ENCODE measurements at places on chromosomes 16 and 17.

DNA sequence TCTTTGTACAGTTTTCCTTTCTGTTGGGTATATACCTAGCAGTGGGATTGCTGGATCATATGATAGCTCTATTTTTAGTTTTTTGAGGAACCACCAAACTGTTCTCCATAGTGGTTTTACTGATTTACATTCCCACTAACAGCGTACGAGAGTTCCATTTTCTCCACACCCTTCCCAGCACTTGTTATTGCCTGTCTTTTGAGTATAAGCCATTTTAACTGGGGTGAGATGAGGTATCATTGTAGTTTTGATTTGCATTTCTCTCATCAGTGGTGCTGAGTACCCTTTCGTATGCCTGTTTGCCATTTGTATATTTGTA is 887 bp upstream of the EVI2B start:
- DNase-seq = peak; percentile 48

DNA sequence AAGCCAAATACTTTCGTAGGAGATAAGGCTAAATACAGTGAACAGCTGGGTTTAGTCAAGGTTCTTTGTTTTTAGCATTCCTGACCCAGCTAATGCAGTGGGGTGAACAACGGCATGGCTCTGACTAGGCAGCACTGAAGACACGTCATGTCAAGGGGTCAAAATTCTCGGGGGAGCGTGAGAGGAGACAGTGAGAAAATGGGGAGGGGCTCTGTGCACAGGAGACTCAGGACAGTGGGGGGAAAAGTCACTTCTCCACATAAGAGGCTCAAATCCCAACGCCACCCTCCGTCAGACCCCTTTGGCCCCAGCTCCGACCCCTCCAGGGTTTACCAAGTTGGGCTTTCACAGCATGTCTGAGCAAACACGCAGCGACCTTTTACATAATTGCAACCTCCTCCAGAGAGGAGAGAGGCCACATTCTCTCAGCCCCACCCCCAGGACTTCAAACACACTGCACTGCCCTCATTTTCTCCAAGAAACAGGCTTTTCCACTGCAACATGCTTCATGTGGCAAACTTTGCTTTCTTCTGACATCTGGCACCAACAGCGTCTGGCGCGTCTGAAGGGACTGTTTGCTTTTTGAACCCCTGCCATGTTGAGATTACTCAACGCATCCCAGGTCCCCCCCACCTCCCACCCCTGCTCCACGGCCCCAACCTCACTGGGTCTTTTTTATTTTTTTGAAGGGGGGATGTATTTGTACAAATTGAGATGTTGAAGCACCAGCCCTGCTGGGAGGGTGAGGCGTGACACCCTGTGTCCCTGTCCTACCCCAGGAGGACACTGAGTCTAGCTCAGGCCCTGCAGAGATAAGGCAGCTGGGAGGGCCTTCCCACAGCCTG is 30.0 kb downstream of the AXIN2 start:
- no peak for DNase-seq

GRCh38 chr17:14198575-14198974 is 38.1 kb downstream of the CDRT15 start:
- DNase-seq = no peak

GRCh38 chr16:82755570-82756282 is 129.0 kb downstream of the CDH13 start:
- DNase-seq = no peak

DNA sequence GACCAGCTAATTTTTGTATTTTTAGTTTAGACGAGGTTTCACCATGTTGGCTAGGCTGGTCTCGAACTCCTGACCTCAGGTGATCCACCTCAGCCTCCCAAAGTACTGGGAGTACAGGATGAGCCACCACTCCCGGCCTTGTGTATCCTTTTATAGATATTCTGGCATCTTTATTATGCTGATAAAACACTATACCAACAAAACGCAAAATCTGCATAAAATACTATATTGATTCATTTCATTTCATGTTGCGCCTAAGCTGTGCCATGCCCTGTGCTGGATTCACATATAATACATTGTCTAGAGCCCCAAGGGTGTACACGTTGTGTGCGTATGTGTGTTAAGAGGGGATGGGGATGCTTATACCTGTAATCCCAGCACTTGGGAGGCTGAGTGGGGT is 3.8 kb upstream of the UBE2Z start:
- DNase-seq = no peak

- DNase-seq = no peak
These were observed 727.9 kb upstream of the SOX9 start for GRCh38 chr17:71392715-71393567.

GRCh38 chr17:48160177-48161081 is 52.9 kb downstream of the SNX11 start:
- no peak for DNase-seq

- DNase-seq = no peak
These were observed 11.9 kb downstream of the GSE1 start for GRCh38 chr16:85625053-85625452.

DNA sequence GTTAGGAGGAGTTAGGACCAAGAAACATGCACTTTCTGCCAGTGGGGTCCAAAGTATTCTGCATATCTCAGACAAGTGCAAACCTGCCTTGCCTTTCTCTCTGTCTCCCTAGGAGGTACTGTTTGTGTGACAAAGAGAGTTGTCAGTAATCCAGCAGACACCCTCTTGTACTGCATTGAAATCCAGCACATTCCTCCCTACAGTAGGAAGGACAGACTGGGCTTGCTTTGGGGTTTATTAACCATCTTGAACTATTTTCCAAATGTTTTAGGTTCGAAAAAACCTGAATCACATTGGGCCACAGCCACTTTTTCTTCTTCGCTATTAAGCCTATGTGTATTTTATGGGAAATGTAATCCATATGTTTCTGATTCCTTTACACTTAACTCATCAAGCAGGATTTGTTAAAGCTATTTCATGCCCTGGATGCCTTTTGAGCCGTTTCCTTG is 204.2 kb upstream of the KCNJ16 start:
- DNase-seq = no peak

DNA sequence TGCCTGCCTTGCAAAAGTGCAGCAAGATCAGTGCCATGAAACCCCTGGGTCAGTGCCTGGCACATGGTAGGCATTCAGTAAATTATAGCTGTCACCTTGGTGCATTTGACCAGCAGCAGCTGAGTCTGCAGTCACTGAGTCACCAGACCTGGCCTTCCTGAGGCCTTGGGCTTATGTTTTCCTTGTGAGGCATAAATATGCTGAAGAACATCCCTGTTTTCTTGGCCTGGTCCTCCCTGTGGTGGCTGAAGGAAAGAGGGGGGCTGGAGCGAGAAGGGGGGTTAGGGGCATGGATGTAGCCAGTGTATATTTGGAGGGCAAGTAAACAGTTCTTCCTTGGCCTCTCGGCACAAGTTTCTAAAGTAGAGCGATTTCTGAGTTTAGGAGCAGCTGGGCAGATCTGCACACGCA is 26.5 kb downstream of the EPN2 start:
- DNase-seq = no peak

DNA sequence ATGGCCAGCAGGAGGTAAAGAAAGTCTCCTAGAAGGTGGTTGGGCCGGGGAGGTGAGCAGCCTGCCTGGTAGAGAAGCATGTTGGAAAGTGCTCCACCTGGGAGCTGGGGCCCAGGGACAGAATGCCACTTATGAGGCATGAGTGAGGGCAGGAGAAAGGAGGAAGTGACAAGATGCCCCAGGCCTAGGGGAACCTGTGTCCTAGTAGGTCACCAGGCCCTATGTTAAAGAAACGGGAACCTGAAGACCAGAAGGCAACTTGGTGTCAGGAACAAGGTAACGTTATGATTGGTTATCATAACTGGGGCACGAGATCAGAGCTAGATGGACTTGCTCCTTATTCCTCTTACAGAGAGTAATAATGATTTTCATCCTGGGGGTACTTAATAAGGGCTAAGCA is 34.3 kb downstream of the PITPNC1 start:
- peak; percentile 74 for DNase-seq

- DNase-seq = no peak
These were observed 267.1 kb upstream of the ASIC2 start for GRCh38 chr17:33560165-33560564.

DNA sequence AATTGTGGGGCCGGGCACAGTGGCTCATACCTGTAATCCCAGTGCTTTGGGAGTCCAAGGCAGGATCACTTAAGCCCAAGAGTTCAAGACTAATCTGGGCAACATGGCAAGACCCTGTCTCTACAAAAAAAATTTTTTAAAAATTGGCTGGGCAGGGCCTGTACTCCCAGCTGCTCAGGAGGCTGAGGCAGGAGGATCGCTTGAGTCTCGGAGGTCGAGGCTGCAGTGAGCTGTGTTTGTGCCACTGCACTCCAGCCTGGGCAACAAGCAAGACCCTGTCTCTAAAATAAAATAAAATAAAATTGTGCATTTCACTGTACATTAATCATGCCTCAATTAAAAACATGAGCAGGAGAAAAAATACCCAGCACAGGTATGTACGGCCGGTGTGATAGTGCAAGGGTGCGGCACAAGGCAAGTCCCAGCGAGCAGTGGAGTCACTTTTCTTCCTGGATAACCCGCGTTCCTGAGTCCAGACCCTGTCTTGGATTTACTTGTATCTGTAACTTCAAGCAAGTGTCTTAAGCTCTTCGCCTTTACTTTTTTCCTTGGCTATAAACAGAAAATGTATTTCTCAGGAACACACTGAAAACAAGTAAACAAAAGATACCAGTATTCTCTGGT is 11.4 kb downstream of the ZDHHC7 start:
- no peak for DNase-seq

- DNase-seq = no peak
These were observed 48.2 kb downstream of the SPACA3 start for GRCh38 chr17:33039874-33040273.

DNA sequence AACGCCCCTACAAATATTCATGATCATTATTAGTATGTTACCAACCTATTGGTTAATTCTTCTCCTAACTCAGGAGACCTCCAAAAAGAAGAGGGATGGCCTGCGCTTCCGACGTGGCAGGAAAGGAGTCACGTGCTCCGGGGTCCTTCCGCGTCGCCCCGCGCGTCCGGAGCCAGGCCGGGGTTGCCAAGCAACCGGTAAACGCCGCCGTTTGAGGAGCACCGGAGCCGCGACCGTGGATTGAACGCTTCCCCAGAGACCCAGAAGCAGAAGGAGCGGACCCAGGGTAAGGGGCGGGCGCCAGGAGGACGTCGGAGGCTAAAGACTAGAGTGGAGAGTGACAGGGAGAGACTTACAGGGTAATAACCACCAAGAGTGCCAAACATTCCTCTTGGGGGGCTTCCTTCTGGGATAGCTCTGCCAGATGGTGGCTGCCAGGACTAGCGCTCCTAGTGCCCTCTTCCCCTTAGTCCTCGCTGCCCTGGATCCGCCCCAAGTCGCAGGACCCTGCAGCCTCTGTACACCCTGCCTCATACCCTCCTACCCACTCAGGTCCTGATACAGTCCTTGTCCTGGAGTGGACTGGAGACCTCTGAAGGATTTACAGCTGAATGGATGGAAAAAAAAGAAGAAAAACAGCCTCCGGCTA is at the start of gene DNAI2:
DNAI2 (plus strand) TSS at position 175 of the 649 bp plus-strand sequence. CDS start 7,584 bp downstream, outside the sequence.
- no peak for DNase-seq

GRCh38 chr17:14337596-14338079 is 36.8 kb downstream of the HS3ST3B1 start:
- no peak for DNase-seq

DNA sequence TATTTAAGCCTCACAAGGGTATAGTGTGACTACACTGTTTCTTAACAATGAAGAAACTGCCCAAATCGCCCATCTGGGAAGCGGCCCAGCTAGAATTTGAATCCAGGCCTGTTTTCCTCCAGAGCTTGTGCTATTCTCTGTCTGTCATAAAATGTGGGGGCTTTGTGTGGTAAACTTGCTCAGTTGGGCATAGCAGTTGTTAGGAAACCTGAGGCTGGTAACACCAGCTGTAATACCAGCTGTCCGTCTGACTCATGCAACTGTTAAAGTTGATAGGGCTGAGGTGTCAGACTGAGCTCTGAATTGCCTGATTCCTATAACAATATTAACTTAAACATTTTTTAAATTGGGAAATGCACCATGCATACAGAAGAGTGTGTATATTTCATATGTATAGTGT is 9.3 kb downstream of the NOD2 start:
- DNase-seq = peak; percentile 61

- DNase-seq = no peak
These were observed 3.4 kb downstream of the CHST6 start for GRCh38 chr16:75491876-75492275.

DNA sequence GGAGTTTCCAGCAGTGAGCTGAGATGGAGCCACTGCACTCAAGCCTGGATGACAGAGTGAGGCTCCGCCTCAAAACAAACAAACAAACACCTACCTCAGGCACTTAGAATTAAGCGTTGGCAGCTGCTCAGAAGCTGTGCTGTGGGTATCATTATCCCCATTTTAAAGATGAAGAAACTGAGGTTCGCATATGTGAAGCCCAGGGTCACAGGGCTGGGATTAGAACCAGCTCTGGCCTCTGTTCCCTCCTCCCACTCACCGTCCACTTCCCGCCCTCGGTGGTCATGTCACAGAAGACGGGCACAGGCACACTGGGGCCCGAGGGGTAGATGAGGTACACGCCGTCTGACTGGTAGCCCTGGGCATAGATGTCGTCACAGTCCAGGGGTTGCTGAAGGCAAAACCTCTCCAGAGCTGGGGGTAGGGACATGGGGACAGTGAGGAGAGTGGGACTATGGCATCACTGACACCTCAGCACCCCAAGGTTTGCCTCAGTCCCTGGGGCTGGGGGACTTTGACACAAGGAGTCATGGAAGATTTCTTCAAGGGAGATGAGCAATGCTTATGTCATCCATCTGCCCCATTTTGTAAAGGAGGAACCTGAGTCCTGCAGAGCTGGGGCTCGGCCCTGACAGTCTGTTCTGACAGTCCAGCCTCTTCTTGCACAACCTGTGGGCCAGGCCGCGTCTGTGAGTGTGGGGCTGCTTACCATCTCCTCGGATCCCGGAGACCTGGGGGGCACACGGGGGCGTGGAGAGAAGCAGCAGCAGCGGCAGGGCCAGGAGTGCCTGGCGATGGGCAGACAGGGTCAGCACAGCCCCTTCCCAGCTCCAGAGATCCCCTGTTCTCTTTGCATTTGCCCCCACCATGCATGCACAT is 700 bp downstream of the MFAP4 start:
- peak; percentile 99 for DNase-seq

DNA sequence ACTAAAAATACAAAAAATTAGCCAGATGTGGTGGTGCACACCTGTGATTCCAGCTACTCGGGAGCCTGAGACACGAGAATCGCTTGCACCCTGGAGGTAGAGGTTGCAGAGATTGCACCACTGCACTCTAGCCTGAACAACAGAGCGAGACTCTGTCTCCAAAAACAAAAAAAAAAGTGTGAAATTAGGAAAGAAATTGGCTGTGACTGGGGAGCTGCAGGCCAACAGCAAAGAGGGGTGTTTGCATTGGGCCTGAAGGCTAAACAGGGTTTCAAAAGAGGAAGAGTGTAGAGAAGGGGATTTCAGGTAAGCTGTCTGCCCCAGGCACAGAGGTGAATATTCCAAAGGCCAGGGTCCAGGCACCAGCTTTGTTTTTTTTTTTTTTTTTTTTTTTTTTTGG is 9.4 kb downstream of the BMERB1 start:
- DNase-seq = no peak

DNA sequence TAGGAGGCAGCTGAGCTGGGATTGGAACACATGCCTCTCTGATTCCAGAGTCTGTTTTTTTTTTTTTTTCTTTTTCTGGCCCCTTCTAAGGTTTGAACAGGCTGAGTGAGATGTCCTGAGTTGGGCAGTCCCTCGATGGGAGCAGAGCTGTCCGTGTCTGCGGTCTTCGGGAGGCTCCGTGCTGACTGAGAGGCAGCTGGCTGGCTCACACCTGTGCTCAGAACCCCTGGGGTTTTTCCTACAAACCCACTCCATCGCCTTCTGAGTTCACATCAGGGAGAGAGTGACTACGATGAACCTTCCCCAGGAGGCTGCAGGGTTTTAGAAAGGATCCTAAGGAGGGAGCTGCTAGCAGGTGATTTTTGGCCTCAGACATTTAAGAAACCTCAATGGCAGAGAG is 92.5 kb downstream of the IRF8 start:
- no peak for DNase-seq

- DNase-seq = no peak
These were observed 33.2 kb downstream of the ACTG1 start for GRCh38 chr17:81479175-81480071.

All from CD14-positive monocyte (primary cell).